ENCODE measurements at places on chromosomes 12 and 14.

DNA sequence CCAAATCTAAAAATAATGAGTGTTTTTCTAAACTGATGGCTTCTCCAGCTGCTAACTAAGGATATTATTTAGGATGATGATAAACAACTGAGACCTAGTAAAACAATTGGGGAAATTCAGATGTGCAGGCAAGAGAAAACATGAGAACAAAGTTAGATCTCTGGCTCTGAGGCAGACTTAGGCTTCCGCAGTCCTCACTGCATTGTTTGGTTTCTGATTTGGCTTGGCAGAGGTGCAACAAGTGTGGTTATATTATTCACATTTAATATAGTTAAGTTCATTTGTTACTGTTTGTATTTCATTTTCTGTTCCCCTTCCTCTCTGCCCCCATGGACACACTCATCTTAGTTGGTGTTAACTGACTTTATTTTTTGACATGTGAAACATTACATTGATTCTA lies 30.2 kb upstream of the NR1H4 start:
- no peaks in the 10 kb centered on the region for H3K36me3 ChIP-seq
- H3K4me3 ChIP-seq = no peak overlapping the region
- no peak for DNase-seq
- H3K27me3 ChIP-seq = no peaks in the 10 kb centered on the region
- H3K4me1 ChIP-seq = no peaks in the 10 kb centered on the region

- no peak overlapping the region for H3K27ac ChIP-seq
- H3K4me1 ChIP-seq = no peaks in the 10 kb centered on the region
- no peak overlapping the region for H3K4me3 ChIP-seq
- peaks cover 2% of the 10 kb centered on the region for H3K27me3 ChIP-seq
- no peaks in the 10 kb centered on the region for H3K36me3 ChIP-seq
- DNase-seq = peak; percentile 72
Observed at GRCh38 chr14:104580961-104581360, 1.4 kb downstream of the C14orf180 start.

- H3K27ac ChIP-seq = peak overlapping the region; percentile 39
- no peak for DNase-seq
- H3K36me3 ChIP-seq = peaks cover 19% of the 10 kb centered on the region
Observed at GRCh38 chr12:68648179-68648578, 37.5 kb downstream of the RAP1B start.

GRCh38 chr12:41302979-41303403 lies 114.9 kb downstream of the PDZRN4 start:
- no peak overlapping the region for H3K27ac ChIP-seq
- H3K36me3 ChIP-seq = no peaks in the 10 kb centered on the region
- no peaks in the 10 kb centered on the region for H3K27me3 ChIP-seq
- no peak for DNase-seq
- H3K4me3 ChIP-seq = no peak overlapping the region

DNA sequence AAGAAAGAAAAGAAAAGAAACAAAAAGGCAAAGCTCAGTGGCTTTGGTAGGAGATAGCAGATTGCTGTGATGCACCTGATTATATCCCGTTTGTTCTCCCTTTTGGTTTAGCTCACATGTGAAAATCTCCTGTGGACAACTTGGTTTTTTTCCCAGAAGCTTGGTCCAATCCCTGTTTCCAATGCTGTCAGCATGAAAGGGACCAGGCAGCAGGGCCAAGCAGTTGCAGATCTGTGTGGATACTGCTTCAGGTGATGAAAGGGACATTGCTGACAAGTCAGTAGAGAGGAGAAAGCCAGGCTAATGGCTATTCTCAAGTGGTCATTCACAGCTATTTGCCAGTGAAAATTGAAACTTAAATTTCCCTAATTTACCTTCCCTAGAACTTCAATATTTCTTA lies 18.8 kb upstream of the SLCO1A2 start:
- H3K36me3 ChIP-seq = no peaks in the 10 kb centered on the region
- no peaks in the 10 kb centered on the region for H3K27me3 ChIP-seq
- H3K4me1 ChIP-seq = no peaks in the 10 kb centered on the region
- H3K4me3 ChIP-seq = no peak overlapping the region

GRCh38 chr12:12230275-12230674 lies 36.6 kb downstream of the LRP6 start:
- peaks cover 24% of the 10 kb centered on the region for H3K4me1 ChIP-seq
- no peak overlapping the region for H3K4me3 ChIP-seq
- H3K36me3 ChIP-seq = no peaks in the 10 kb centered on the region
- no peak overlapping the region for H3K27ac ChIP-seq
- H3K27me3 ChIP-seq = no peaks in the 10 kb centered on the region

- H3K36me3 ChIP-seq = no peaks in the 10 kb centered on the region
- no peaks in the 10 kb centered on the region for H3K4me1 ChIP-seq
- no peak overlapping the region for H3K27ac ChIP-seq
- no peak for DNase-seq
- H3K27me3 ChIP-seq = no peaks in the 10 kb centered on the region
- H3K4me3 ChIP-seq = no peak overlapping the region
Observed at GRCh38 chr12:85179680-85180270, 100.2 kb upstream of the ALX1 start.

DNA sequence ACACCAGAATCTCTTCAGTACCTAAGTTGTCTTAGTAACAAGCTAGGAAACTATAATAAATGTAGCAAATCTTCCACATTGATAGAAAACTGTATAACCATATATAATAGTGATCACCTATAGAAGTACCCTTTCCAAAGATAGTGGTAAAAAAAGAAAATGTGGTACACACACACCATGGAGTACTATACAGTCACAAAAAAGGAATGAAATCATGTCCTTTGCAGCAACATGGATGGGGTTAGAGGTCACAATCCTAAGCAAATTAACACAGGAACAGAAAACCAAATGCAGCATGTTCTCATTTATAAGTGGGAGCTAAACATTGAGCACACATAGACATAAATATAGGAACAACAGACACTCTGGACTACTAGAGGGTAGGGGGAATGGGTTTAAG lies 90.5 kb downstream of the SLC25A21 start:
- no peak overlapping the region for H3K27ac ChIP-seq
- no peaks in the 10 kb centered on the region for H3K27me3 ChIP-seq
- DNase-seq = no peak
- no peak overlapping the region for H3K4me3 ChIP-seq
- H3K36me3 ChIP-seq = no peaks in the 10 kb centered on the region
- peaks cover 3% of the 10 kb centered on the region for H3K4me1 ChIP-seq

- H3K27me3 ChIP-seq = no peaks in the 10 kb centered on the region
- no peaks in the 10 kb centered on the region for H3K4me1 ChIP-seq
- DNase-seq = no peak
- H3K27ac ChIP-seq = peak overlapping the region; percentile 79
- no peaks in the 10 kb centered on the region for H3K36me3 ChIP-seq
Observed at GRCh38 chr14:93804654-93805053, 16.4 kb upstream of the PRIMA1 start.

GRCh38 chr12:96225044-96225855 lies 31.1 kb downstream of the ELK3 start:
- DNase-seq = no peak
- H3K27ac ChIP-seq = peak overlapping the region; percentile 80
- H3K27me3 ChIP-seq = no peaks in the 10 kb centered on the region
- no peaks in the 10 kb centered on the region for H3K36me3 ChIP-seq
- peaks cover 43% of the 10 kb centered on the region for H3K4me1 ChIP-seq

- H3K4me3 ChIP-seq = no peak overlapping the region
- DNase-seq = peak; percentile 49
- H3K4me1 ChIP-seq = no peaks in the 10 kb centered on the region
- no peak overlapping the region for H3K27ac ChIP-seq
Observed at GRCh38 chr12:34393086-34393820, 371.0 kb downstream of the ALG10 start.

DNA sequence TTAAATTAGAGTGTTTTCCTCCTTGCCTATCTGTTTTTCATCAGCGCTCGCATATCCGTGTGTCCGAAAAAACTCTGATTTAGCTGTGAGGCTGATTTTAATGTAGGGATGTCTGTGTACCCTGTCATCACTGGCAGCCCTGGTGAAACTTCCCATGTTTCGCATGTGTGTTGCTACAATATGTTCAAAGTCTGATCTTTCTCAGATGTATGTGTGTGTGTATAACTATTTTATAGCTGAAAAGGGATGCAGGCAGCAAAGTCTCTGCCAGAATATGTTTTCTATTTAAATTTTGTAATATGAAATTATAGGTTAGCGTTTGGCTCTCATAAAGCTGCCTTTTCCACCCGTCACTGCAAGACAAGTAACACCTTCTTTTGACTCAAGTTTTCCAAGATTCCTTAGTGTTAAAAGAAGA lies 154.8 kb downstream of the TMTC2 start:
- no peaks in the 10 kb centered on the region for H3K27me3 ChIP-seq
- no peak for DNase-seq
- H3K36me3 ChIP-seq = no peaks in the 10 kb centered on the region
- peak overlapping the region; percentile 7 for H3K4me3 ChIP-seq

- no peaks in the 10 kb centered on the region for H3K27me3 ChIP-seq
- no peak overlapping the region for H3K4me3 ChIP-seq
- H3K36me3 ChIP-seq = no peaks in the 10 kb centered on the region
- no peak for DNase-seq
Observed at GRCh38 chr12:19031032-19031431, 98.5 kb upstream of the PLEKHA5 start.

- no peaks in the 10 kb centered on the region for H3K27me3 ChIP-seq
- H3K27ac ChIP-seq = no peak overlapping the region
- DNase-seq = no peak
Observed at GRCh38 chr12:1885082-1885596, 33.3 kb downstream of the CACNA2D4 start.

DNA sequence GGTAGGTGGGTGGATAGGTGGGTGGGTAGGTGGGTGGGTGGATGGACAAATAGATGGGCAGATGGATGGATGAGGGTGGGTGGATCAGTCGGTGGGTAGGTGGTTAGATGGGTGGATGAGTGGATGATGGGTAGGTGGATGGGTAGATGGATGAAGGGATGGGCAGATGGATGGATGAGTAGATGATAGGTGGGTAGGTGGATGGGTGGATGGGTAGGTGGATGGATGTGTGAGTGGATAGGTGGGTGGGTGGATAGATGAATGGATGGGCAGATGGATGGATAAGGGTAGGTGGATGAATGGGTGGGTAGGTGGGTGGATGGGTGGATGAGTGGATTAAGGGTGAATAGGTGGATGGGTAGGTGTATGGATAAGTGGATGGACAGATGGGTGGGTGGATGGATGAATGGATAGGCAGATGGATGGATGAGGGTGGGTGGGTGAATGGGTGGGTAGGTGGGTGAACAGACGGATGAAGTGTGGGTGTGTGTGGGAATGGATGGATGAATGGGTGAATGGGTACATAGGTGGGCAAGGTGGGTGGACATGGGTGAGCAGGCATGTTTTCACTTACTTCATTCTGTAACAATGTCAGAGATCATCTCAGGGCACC lies 3.3 kb upstream of the INF2 start:
- no peak for DNase-seq
- H3K36me3 ChIP-seq = no peaks in the 10 kb centered on the region
- H3K27ac ChIP-seq = no peak overlapping the region
- H3K4me3 ChIP-seq = no peak overlapping the region
- no peaks in the 10 kb centered on the region for H3K4me1 ChIP-seq

- H3K27ac ChIP-seq = no peak overlapping the region
- H3K4me1 ChIP-seq = no peaks in the 10 kb centered on the region
- H3K27me3 ChIP-seq = no peaks in the 10 kb centered on the region
- no peak overlapping the region for H3K4me3 ChIP-seq
- no peak for DNase-seq
- no peaks in the 10 kb centered on the region for H3K36me3 ChIP-seq
Observed at GRCh38 chr14:97138801-97139200, 341.6 kb downstream of the VRK1 start.

DNA sequence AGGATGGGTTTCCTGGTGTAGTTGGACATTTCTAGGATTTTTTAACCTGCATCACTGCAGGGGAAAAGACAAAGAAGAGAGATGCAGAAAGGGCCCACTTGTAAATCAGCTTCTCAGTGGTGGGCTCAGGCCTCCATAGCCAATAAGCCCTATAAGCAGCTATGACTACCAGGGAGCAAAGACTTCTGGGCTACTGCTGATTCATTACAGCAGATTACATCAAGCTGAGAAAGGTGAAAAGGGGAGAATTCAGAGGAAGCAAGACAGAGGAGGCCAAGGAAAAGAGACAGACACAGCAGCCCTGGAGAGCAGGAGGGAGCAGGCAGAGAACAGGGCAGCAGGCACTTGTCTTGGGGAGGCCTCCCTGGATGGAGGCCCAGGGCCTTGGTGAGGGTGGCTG lies 95.2 kb downstream of the KCNA5 start:
- no peak overlapping the region for H3K4me3 ChIP-seq
- no peaks in the 10 kb centered on the region for H3K36me3 ChIP-seq
- no peaks in the 10 kb centered on the region for H3K27me3 ChIP-seq

- no peak overlapping the region for H3K27ac ChIP-seq
- no peaks in the 10 kb centered on the region for H3K27me3 ChIP-seq
- H3K4me1 ChIP-seq = no peaks in the 10 kb centered on the region
- H3K4me3 ChIP-seq = no peak overlapping the region
- no peaks in the 10 kb centered on the region for H3K36me3 ChIP-seq
- no peak for DNase-seq
Observed at GRCh38 chr12:13121568-13121967, 18.1 kb upstream of the GSG1 start.

GRCh38 chr12:121770388-121770787 lies 23.1 kb downstream of the RHOF start:
- no peaks in the 10 kb centered on the region for H3K36me3 ChIP-seq
- no peaks in the 10 kb centered on the region for H3K4me1 ChIP-seq
- no peak overlapping the region for H3K27ac ChIP-seq

DNA sequence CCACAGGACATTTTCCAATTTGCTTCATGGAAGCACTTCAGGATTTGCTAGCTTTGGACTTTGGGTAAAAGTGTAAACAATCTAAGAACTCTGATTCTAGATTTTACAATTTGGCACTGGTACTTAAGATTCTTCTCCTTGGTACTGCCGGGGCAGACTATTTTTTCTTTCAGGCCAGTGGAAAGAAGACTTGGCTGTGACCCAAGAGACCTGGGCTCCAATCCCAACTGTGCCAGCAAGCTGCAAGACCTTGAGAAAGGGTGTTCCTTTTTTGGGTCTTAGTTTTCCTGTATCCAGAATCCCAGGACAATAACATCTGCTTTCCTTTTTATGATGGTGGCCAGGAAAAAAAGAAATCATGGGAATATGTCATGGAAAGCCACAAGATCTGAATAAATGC lies 148.1 kb upstream of the CRY1 start:
- H3K27me3 ChIP-seq = no peaks in the 10 kb centered on the region
- no peaks in the 10 kb centered on the region for H3K36me3 ChIP-seq
- no peak overlapping the region for H3K27ac ChIP-seq
- no peaks in the 10 kb centered on the region for H3K4me1 ChIP-seq

GRCh38 chr12:53809005-53809404 lies 57.2 kb upstream of the CISTR start:
- no peak for DNase-seq
- H3K4me3 ChIP-seq = no peak overlapping the region
- H3K27ac ChIP-seq = no peak overlapping the region
- H3K4me1 ChIP-seq = no peaks in the 10 kb centered on the region
- H3K36me3 ChIP-seq = no peaks in the 10 kb centered on the region

DNA sequence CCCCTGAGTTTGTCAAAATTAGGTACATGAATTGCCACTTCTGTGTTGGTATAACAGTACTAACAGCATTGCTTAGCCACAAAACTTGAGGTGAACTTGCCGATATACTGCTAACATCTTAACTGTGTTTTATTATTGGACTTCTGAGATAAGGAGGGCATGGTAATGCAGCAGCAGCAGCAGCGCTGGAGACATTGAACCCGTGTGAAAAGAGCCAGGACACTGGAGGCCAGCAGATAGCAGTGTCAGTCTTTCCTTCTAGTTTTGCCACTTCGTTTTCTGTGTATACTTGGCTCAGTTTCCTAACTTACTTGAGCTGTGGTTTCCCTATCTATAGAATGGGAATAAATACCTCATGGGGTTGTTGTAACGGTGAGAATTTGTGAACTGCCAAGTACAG lies 82.7 kb downstream of the KTN1 start:
- peaks cover 2% of the 10 kb centered on the region for H3K4me1 ChIP-seq
- no peak for DNase-seq
- no peaks in the 10 kb centered on the region for H3K36me3 ChIP-seq
- H3K27me3 ChIP-seq = no peaks in the 10 kb centered on the region

All from sigmoid colon (tissue), 7 donors.